ENCODE measurements at places on chromosomes 7 and 10.

GRCh38 chr10:126851414-126852108 is 53.7 kb upstream of the DOCK1 start:
- DNase-seq: no peak

- no peak for DNase-seq
These were observed 93.5 kb downstream of the AKAP9 start for GRCh38 chr7:92034116-92034515.

DNA sequence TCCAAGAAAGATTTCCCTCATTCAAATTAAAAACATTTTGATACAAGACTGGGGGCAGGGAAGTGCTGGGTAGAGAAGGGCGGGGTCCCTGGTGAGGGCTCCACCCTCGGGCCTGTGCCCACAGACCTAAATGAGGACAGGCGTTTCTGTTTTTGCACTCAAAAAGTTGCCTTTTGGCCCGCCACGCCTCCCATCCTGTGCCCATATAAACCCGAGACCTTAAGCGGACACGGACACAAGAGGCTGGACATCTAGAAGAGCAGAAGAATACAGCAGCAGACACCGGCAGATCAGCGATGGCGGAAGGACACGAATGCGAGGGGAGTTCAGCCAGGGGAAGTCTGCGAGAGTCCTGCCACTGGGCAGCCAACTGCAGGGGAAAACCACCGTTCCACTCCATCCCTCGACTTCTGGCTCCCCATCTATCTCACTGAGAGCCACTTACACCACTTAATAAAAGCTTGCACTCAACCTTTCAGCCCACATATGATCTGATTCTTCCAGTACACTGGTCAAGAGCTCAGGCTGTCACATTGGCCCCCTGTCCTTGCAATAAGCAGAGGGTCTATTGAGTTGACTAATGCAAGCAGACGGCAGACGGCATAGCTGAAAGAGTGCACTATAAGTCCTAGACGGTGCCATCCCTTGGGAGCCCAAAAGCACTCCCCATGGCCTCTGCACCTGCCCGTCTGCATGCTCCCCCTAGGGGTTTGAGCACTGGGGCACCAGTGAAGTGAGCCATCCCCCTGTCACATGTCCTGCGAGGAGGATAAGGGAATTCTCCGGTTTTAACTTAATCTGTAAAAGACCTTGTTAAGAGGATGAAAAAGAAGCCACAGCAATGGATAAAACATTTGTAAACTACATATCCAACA is 181.8 kb upstream of the PRSS1 start:
- no peak for DNase-seq

GRCh38 chr7:111711426-111712065 is 149.3 kb upstream of the IMMP2L start:
- DNase-seq: no peak

DNA sequence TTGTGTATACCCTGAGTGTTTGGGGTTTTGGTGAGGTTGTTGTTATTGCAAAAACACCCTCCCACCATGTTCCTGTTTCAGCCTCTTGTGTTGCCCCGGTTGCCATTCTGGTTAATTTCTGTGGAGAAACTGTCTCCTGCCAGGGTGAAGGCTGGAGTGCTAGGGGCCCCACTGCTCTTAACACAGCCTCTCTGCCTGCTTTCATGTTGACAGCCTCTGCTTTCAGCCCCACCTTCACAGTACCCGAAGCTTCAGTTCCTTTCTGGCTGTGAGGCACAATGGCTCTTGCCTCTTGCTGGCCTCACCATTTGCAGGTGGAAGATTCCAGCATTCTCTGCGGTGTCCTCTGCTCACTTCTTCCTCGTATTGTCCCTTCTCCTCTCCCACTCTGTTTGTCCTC is 19.2 kb downstream of the SLC18A2 start:
- no peak for DNase-seq

- no peak for DNase-seq
These were observed 19.6 kb upstream of the GIMAP2 start for GRCh38 chr7:150665896-150666295.

DNA sequence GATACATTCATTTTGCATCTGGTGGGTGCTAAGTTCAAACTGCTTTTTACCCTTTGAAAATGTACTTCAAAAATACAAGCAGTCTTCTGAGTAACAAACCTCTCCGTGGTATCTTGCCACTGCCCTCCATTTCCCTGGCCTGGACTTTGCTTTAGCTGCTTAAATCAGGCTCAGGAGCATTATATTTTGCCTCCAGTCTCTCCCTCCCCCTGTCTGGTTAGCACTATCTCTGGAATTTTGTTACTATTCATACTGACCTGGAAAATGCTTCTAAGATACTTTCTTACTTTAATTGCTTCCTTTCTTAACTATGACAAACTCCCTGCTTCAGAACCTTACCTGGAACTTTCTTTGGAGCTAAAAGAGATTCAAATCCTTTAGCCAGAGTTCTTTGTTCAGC is 369.8 kb downstream of the GFRA1 start:
- DNase-seq: no peak

- DNase-seq: no peak
These were observed 303.9 kb downstream of the OTUD1 start for GRCh38 chr10:23742807-23743206.

DNA sequence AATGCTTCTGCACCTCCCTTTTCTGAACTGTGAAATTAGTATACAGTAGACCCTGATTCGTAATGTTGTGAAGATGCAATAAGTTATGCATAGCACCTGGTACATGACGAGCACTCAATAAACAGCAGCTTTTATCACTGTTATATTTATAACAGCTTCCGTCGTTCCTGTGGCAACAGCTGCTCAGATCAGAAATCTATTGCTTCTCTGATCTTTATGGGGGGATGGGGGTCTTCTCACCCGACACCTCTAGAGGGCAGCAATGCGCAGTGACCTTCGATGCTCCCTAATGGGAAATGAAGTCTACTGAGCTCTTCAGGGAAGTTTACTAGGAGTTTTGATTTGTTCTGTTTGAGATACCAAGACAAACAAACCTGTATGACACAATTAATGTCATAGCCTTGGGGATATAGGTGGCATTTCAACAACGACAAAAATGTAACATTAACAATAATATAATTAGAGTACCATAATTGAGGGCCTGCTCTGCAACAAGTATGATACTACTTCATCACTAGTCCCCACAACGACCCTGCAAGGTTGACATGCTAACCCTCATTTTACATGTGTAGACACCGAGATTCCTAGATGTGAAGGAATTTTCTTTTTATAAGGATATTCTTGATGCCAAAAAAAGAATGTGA is 289.6 kb downstream of the SFMBT2 start:
- peak; percentile 55 for DNase-seq

- no peak for DNase-seq
These were observed 9.9 kb downstream of the SAMD8 start for GRCh38 chr10:75121322-75121721.

- DNase-seq: no peak
These were observed 27.7 kb downstream of the CNPY1 start for GRCh38 chr7:155518633-155519032.

- no peak for DNase-seq
These were observed 438.3 kb downstream of the DNAJB6 start for GRCh38 chr7:157775021-157775559.

DNA sequence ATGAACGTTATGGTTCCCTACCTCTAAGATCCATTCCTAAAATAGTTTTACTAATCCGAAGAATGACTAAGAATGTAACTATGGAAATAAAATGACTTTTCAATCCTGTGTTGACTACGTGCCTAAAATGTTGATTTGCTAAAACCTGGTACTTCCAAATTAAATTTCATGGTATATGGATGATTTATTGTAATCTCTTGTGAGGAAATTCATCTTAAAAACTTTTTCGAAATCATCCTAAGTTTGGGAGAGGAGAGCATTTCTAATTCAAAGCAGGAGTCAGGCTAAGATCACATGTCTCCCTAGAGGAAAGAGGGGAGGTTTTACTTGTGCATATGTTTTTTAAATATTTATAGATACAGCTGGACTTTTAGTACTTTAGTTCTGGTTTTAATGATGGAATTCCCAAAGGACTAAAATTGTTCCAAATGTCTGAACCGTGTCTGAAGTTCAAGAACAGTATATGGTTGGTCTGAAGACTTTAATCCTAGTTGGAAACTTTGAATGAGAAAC is 483.9 kb downstream of the AUTS2 start:
- DNase-seq: no peak

DNA sequence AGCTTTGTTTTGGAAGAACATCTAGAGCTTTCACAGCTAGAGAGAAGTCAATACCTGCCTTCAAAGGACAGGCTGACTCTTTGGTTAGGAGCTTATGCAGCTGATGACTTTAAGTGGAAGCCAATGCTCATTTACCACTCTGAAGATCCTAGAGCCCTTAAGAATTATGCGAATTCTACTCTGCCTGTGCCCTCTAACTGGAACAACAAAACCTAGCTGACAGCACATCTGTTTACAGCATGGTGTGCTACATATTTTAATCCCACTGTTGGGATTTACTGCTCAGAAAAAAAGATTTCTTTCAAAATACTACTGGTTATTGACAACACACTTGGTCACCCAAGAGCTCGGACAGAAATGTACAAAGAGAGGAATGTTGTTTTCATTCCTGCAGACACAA is 57.3 kb downstream of the PALS2 start:
- DNase-seq: no peak

- DNase-seq: no peak
These were observed 64.9 kb downstream of the DNMBP start for GRCh38 chr10:99944860-99945259.

- DNase-seq: peak; percentile 72
These were observed 46.4 kb downstream of the ELFN1 start for GRCh38 chr7:1716263-1717094.

- DNase-seq: peak; percentile 20
These were observed 35.5 kb downstream of the PPP1R3C start for GRCh38 chr10:91597197-91597881.

GRCh38 chr10:10975647-10976046 is 42.0 kb upstream of the CELF2 start:
- DNase-seq: no peak

GRCh38 chr7:151313857-151314256 is 27.8 kb upstream of the NUB1 start:
- peak; percentile 19 for DNase-seq

GRCh38 chr7:132131196-132131595 is 445.1 kb downstream of the PLXNA4 start:
- no peak for DNase-seq

- peak; percentile 41 for DNase-seq
These were observed 2.9 kb downstream of the TECPR1 start for GRCh38 chr7:98249106-98249505.

DNA sequence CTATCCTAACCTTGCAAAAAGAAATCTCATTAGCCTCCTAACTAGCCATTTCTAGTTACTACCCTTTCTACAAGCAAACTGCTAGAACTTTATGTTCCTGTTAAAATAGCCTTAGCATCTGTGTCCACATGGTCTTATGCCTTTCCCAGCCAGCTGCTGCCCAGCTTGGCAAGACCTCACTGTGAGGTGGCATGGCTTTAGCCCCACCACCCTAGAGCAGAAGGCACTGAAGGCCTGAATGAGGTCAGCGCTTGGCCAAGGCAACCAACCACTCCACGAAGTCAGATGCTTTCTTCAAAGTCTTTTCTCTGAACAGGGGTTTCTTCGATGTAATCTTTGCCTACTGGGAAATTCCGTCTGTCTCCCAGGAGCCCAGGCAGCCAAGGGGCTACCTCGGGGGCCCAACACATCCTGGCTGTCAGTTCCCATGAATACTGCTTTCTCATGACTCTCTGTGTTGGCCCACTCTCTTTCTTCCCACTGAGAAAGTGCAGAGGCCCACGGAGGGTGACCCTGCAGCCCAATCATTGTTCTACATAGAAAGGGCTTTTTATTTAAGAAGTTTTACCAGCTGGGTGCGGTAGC is 41.6 kb downstream of the POLR3A start:
- no peak for DNase-seq

GRCh38 chr10:125158275-125158600 is 2.1 kb downstream of the CTBP2 start:
- no peak for DNase-seq

DNA sequence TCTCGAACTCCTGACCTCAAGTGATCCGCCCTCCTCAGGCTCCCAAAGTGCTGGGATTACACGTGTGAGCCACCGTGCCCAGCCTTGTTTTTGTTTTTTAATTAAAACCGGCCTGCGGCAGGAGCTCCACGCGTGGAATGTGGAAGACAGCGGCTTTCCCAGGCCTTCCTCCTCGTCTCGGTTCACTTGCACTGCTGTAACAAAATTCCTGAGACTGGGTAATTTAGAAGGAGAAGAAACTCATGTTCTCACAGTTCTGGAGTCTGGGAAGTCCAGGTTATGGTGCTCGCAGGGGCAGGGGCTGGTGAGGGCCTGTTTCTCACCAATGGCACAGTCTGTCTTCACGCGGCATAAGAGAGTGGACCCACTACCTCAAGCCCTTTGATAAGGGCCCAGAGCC is 14.4 kb upstream of the CRYGN start:
- DNase-seq: no peak

DNA sequence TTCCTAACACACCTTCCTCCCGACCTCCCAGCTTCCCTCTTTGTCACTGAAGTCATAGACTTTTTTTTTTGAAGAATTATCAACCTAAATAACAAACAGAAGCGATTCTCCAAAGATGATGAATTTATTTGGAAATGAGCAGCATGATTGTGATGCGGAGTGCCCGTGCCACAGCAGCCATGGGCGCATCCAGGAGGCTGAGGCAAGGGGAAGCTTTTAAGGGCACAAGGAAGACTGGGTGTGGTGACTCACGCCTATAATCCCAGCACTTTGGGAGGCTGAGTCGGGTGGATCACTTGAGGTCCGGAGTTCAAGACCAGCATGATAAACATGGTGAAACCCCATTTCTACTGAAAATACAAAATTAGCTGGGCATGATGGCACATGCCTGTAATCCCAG is 16.2 kb upstream of the GIMAP8 start:
- DNase-seq: no peak

GRCh38 chr10:58913717-58914116 is 262.7 kb upstream of the PHYHIPL start:
- no peak for DNase-seq

DNA sequence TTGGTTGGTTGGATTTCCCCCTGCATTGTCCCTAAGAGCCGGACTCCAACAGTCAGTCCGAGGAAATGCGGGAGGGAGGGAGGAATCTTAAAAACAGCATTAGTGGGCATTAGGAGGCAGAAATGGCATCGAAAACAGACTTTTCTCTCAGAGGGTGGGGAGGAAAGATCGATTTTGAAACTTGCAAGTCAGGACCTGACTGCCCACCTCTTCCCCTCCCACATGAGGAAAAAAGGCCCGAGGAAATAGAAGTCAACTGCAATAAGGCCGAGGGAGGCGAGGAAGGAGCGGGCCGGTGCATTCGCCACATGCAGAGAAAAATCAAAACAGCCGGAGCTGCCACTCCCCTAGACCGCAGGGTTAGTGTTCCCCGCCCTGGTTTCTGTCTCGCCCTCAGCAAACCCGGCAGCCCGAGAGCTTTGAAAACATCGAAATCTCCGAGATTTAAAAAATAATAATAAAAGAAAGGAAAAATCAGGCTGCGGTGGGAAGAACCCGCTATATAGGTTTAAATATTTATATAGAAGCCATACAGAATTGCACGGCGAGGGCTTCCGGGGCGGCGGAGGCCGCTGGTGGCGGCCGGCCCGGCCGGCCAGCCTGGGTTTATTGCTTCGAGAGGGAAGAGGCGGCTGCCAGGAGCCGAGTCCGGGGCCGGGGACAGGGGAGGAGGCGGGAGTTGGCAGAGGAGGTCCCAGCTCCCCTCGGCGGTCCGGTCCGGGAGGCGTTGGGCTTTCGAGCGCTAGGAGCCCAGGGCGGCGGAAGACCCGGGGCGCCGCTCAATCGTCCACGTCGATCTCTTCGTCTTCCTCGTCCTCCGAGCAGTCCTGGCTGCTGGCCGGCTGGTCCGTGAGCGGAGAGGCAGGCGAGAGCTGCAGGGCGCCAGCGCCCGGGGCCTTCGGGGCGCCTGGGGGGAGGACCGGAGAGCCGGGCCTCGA is 2.5 kb downstream of the LBX1 start:
- no peak for DNase-seq

Measured in HT1080 (cell line).